ENCODE measurements at places on chromosomes 5 and 9.

GRCh38 chr9:127509955-127510299 is 58.6 kb downstream of the LRSAM1 start:
- DNase-seq: no peak

DNA sequence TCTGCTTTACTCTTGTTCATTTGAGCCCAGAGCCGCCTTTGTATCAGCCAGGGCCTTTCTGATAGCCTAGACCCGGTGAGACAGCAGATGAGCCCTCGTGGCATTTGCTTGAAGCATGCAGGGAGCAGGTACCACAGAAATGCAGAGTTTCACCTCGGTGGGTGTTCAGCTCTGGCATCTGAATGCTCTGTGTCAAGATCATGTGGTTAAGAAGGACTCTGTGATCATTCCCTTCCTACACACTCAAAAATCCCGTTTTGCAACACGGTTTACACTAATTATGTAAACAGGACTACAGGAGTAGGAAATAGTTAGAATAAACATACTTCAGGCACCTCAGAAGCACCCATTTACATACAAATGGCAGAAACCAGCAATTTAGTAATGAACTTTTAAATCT is 67.2 kb downstream of the MVB12B start:
- DNase-seq: no peak

DNA sequence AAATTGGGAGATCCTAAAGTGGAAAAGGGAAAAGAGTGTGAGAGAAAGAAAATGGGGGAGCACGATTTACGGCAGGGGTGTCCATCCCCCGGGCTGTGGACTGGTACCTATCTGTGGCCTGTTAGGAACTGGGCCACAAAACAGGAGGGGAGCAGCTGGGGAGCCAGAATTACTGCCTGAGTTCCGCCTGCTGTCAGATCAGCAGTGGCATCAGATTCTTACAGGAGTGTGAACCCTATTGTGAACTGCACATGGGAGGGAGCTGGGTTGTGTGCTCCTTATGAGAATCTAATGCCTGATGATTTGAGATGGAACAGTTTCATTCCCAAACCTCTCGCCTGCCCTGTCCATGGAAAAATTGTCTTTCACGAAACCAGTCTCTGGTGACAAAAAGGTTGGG is 108.3 kb upstream of the ADAMTSL1 start:
- no peak for DNase-seq

DNA sequence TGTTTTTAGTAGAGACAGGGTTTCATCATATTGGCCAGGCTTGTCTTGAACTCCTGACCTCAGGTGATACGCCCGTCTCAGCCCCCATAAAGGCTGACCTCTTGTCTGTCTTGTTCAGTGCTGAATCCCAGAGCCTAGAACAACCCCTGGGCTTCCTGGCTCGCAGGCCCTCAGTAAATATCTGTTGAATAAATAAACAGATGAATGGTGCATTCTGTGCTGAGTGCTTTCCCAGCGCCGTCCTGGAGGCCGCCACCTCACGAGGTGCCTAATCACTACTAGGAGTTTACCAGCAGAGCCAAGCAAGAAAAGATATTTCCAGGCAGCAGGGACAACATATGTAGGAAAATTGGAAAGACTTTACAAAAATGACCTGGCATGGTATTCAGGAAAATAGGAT is 88.5 kb downstream of the SNX24 start:
- DNase-seq: no peak

GRCh38 chr9:23571414-23572104 is 254.5 kb downstream of the ELAVL2 start:
- DNase-seq: no peak

DNA sequence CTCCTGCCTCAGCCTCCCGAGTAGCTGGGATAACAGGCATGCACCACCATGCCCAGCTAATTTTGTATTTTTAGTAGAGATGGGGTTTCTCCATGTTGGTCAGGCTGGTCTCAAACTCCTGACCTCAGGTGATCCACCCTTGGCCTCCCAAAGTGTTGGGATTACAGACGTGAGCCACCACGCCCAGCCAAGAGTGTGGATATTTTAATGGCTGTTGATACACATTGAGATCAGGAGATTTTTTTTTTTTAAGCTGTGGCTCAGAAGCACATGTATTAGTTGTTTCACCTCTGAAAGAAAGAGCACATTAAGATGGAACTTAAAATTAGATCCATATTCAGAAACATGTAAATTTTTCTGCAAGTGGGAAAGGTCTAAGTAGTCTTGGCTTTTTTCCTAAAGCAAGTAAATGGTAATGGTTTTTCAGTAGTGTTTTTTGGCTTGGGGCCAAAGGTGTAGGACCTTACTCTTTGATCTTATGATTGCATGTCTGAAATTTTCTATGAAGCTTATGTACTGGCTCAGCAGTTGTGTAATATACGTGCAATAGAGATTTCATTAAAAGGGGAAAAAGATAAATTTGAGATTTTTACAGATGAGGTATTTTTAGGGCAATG is 9.9 kb downstream of the RBM27 start:
- no peak for DNase-seq

DNA sequence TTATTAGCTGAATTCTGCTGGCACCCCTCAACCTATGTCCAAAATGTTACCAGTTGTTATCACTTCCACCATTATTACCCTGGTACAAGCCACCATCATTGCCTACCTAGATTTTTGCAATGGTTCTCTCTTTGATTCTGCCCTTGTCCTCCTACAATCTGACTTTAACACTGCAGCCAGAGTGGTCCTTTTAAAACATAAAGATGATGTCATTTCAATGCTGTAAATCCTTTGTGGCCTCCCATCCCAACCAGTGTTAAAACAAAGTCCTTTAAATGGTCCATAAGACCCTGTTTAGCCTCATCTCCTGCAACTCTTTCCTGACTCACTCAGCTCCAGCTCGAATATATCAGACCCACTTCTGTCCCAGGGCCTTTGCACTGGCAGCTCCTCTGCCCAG is 54.9 kb upstream of the FSTL4 start:
- no peak for DNase-seq

DNA sequence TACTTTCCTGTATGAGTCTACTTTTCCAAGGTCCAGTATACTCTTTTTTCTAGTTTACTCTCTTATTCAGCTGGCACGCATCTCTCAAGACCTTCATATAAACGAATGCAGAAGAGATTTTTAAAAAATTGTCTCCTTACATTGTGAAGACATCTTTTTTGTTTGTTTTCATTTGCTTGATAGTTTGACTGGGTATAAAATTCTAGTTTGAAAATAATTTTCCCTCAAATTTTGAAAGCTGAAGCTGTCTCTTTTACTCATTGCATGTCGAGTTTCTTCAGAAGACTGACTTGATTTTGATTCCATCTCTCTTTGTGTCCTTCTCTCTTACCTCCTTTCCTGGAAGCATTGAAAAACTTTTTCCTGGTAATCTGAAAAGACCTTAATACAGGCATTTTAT is 3.1 kb upstream of the PCDHB11 start:
- DNase-seq: no peak

DNA sequence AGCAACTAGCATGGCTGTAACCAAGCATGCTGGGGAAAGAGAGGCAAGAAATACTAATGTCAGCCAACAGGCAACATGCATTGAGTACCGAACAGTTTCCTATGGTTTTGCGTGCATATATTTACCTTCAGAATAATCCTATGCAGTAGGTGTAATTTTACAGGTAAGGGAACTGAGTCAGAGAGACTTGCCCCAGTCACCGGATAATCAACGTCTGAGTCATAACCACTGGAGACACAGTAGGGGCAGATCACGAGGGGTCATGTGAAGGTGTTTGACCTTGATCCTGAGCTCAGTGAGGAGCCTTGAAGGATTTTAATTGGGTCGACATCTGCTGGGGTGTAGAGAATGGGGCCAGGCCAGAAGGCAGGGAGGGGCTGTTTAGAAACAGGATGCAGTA is 13.4 kb upstream of the TSC1 start:
- no peak for DNase-seq

DNA sequence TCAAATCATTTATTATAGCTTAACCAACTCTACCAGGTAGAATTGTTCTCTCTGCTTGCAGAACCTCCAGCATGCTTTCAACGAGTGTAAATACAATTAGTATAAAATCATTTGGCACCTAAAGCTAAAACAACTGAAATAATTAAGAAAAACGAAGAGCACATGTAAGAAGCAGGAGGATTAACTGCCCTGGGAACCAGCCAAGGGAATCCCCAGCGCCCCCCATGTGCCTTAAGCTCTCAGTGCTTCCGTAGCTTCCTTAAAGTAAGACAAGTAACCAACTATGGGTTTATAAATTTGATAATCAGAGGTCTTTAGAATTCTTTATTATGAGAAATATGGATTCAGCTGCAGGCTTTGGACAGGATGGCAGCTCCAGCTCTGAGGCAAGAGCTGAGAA is 402.4 kb downstream of the RAB3C start:
- DNase-seq: no peak

- DNase-seq: no peak
These were observed 9.8 kb upstream of the GADD45G start for GRCh38 chr9:89594811-89595550.

DNA sequence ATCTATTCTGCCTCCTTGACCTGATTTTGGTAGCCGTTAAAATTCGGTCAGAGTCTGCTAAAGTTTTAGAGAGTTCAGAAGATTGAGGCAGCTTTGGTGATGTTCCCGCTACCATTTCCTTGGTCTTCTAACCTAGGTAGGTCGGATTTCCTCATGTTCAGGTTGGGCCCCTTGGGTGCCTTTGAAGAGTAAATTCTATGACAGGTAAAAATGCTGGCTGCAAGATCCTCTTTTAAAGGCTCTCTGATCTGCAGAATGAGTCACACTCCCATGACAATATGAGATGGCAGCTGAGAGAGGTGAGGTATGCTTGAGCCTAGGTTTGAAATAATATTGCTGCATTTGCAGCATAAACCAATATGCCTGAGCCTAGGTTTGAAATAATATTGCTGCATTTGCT is 198.9 kb downstream of the TSSK1B start:
- DNase-seq: no peak

DNA sequence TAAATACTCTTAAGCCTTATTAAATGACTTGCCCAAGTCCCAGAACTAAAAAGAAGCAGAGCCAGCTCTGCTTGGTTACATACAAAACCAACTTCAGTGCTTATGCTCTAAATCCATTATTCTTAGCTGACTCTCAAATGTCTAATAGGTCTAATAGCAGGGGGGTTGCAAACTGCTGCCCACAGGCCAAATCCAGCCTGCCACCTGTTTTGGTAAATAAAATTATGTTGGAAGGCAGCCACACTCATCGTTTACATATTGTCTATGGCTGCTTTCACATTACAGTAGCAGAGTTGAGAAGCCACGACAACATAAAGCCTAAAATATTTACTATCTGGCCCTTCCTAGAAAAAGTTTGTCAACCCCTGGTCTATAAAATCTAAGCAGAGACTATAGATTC is 69.0 kb downstream of the KLHL3 start:
- no peak for DNase-seq

GRCh38 chr9:2624051-2624682 is 2.6 kb downstream of the VLDLR start:
- no peak for DNase-seq

DNA sequence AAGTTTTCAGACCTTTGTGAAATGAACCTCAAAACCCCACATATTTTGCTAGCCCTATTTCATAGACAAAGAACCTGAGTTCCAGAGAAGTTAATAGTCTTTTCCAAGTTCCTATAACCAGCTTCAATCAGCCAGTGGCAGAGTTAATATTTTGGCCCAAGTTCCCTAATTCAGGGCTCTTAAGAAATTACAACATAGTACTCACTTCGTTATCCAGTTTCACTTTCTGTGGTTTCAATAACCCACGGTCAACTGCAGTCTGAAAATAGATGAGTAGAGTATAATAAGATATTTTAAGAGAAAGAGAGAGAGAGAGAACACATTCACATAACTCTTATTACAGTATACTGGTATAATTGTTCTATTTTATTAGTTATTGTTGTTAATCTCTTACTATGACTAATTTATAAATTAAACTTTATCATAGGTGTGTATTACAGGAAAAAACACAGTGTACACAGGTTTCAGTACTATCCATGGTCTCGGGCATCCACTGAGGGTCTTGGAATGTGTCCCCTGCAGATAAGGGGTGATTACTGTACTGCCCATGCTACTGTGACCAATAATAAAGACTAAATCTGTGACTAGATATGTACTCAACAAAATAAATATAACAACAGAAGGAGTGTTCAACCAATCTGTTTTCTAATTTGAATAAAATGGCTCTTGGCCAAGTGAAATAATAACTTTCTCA is 9.3 kb upstream of the MYOT start:
- DNase-seq: no peak

DNA sequence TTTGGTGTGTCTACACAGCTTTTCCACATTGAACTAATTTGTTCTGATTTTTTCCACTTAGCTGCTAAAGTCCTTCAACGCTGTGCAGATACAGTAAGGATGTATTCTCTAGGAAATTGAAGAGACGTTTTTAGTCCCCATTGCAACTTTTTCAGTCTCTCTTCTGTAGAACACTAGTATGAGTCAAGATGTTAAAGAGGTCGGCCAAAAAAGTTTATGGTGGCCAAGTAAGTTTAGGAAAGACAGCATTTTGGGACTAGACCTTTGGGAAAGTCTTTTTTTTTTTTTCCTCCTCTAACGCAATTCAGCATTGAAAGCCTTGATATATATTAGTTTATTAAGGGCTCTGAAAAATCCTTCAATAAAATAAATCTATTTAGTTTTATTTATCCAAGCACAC is 243.5 kb upstream of the FBXL7 start:
- no peak for DNase-seq

GRCh38 chr9:122580360-122580759 is 2.8 kb downstream of the OR1L8 start:
- no peak for DNase-seq

GRCh38 chr5:90915393-90915792 is 356.8 kb downstream of the ADGRV1 start:
- no peak for DNase-seq

DNA sequence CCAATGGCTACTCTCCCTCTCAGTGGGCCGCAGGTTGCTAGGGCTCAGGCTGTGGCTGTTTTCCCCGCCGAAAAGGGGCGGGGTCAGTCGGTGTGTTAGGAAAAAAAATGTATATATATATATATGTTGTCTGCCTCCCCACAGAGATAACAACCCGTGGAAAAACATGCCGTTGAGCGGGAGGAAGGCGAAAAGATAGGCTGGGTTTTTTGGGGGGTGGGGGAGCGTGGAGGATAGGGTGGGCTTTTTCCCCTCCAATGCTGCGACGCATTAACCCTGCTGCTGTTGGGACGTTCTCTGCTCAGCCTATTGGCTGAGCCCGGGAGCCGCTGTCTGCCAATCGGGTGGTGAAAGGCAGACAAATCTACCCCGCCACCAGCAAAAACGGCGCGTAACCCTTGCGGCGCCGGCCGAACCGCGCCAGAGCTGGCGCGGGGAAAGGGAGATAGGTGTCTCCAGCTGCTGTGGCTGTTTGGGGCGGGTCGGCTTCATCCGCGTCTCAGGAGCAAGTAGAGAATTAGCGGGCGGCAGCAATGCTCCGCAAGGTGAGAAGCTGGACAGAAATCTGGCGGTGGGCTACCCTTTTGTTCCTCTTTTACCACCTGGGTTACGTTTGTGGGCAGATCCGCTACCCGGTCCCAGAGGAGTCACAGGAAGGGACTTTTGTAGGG is at the start of gene PCDHGC4:
Gene PCDHGC4, plus strand, starts transcription at position 390 of the 671 bp plus-strand sequence. Its CDS starts 144 bp downstream, at position 534.
- DNase-seq: no peak

Measured in activated naive CD4-positive, alpha-beta T cell treated with anti-CD3 and anti-CD28 coated beads, Interleukin-2, amount 10 ng/mL, durations not matched to agents 7 days and 5 days (primary cell).